ENCODE measurements at places on chromosomes 12 and 14. TPM values are rescaled to one million over a fixed set of nuclear protein-coding genes. Genes with fewer than 3 reads are reported as not detected.

DNA sequence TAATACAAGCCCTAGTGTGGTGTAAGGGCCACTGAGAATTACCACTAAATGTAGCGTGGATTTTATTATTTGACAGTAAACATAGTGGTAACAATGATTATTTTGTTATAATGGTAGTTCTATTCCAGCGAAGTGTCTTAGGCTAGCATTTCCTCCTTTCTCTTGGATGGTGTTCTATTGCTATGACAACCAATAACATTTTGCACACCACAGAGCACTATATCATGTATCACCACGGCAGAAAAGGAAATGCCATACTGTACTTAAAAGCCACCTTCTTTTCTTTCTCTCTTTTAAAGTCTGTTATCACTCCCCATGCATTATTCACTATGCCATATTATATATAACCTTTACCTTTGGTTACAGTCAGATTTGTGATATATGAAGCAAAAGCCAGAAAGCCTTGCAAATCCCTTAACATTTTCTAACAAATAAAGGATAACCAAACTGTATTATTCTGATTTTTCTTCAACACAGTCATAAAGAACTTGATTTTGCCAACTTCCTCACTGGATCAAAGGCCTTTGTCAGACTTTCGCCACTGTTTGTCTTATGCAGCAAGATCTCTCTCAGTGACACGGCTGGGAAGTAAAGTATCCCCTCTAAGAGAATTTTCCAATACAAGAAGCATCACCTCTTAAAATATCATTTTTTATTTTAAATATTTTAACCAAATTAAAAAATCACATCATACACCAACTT, 195.8 kb downstream of the FOXN3 start:
- DNase-seq: peak; percentile 69
- no peak overlapping the region for H3K27ac ChIP-seq
- no peaks in the 10 kb centered on the region for H3K36me3 ChIP-seq
- no peaks in the 10 kb centered on the region for H3K27me3 ChIP-seq
- no peak overlapping the region for H3K4me3 ChIP-seq

DNA sequence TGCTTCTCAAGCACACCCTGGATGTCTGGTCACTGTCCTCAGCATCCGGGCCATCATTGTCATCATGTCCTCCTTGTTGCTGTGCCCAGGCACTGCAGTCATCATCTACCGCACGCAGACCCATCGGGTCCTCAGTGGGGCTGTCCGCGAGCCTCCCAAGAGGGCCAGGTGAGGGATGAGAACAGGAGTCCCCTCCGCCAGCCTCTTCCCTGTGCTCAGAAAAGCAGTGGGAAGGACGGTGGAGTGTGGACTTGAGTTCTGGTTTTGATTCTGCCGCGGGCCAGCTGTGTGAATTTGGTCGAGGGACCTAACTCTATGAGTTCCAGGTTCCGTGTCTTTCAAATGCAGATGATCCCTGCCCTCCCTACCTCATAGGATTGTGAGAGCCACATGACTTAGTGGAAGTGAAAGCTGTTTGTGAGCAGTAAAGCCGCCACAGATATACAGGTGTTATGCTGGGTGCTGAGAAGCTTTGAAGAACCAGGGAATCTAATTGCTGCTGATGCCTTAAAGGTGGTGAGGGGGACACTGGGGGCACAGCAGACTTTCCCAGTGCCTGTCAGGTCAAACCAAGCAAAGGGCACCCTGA, 122.9 kb upstream of the RAP1B start:
- no peaks in the 10 kb centered on the region for H3K4me1 ChIP-seq
- no peak overlapping the region for H3K4me3 ChIP-seq
- no peak for DNase-seq
- no peak overlapping the region for H3K27ac ChIP-seq
- H3K36me3 ChIP-seq: no peaks in the 10 kb centered on the region

DNA sequence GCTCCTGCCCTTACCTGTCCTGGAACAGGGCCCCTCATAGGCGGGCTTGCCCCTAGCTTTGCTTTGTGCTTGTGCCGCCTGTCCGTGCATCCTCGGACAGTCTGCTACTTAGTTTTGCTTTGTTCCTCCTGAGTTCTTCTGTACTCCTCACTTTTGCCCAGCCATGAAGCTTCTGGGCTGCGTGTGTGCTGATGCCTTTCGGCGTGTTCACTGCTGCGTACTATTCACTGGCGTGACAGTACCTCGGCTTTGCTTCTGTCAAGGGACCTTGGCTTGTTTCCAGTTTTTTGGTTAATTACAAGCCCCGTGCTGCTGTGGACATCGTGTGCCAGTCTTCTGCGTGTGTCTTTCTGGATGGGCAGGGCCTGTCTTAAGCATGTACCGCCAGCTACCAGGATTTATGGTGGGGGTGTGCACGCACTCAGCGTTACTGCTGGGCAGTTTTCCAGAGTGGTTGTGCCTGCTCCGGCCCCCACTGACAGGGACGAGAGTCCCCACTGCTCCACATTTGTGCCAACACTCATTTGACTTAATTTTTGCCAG, 2.5 kb downstream of the PACS2 start:
- H3K4me1 ChIP-seq: peaks cover 20% of the 10 kb centered on the region
- no peak overlapping the region for H3K4me3 ChIP-seq
- no peaks in the 10 kb centered on the region for H3K27me3 ChIP-seq

GRCh38 chr12:76890151-76891143, 11.6 kb upstream of the CSRP2 start:
- H3K4me3 ChIP-seq: no peak overlapping the region
- no peaks in the 10 kb centered on the region for H3K4me1 ChIP-seq
- H3K27ac ChIP-seq: no peak overlapping the region
- no peak for DNase-seq
- no peaks in the 10 kb centered on the region for H3K36me3 ChIP-seq

- H3K4me3 ChIP-seq: no peak overlapping the region
Measured at GRCh38 chr12:122147514-122148290, 26.3 kb downstream of the IL31 start.

- DNase-seq: no peak
- H3K27me3 ChIP-seq: no peaks in the 10 kb centered on the region
- H3K4me1 ChIP-seq: no peaks in the 10 kb centered on the region
- H3K4me3 ChIP-seq: no peak overlapping the region
- H3K27ac ChIP-seq: no peak overlapping the region
Measured at GRCh38 chr14:71508901-71509300, 423.3 kb upstream of the RGS6 start.

DNA sequence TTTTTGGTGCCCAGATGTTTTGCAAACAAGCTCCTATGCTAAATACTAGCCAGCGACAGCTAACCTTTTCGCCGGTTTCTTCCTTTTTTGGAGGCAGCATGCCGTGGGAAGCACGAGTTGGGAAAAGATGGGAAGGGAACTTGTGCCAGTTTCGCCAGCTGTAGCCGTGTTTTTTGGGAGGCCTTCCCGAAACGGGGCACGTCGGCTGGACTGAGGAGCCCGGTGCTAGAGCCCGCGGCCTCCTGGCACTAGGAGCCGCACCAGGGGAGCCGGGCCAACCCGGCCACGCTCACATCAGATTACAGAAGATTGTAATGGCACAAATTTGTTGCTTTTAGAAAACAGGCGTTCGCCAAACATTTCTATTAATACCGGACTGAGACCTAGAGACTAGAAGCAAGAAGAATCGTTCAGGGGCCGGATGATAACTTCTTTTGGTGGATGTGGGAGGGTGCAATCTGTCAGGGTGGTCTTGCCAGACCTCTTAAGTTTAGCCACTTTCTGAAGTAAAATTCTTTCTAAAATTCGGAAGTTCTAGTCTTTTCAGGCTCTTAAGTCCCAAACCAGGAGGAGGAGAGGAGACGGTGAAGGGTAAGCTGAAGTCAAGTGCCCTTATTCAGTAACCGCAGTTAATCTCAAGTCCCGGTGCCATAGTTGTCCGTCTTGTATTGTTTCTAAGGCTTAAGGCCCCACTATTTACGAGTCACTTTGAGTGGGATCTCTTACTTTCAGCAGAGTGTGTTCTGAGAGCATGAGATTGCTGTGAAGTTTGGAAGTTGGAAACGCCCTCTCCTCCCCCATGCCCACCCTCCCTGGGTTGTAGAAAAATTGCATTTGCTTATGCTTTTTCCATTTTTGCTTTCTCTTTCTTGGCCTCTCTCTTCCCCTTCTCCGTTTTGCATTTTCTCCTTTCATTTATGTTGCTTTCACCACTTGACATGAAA, 1.3 kb downstream of the RASSF3 start:
- peak overlapping the region; percentile 67 for H3K4me3 ChIP-seq
- H3K27ac ChIP-seq: peak overlapping the region; percentile 3
- no peaks in the 10 kb centered on the region for H3K27me3 ChIP-seq
- H3K36me3 ChIP-seq: no peaks in the 10 kb centered on the region

DNA sequence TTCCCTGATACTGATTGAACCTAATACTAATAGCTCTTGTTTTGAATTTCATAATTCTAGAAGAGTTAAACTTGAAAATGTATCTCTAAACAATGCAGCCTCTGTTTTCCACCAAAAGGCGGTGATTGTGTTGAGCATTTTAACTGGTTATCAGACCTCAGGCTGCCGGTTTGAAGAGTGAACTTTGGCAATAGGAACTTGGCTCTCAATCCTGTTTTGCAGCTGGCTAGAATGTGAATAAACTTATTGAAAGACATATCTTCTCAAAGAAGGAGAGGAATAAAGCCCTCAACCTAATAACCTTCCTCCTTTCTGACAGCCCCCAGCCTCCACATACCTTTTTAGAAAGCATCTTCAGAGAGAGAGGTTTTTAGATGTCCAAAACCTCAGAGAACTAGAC, 105.4 kb downstream of the SRGAP1 start:
- DNase-seq: no peak
- H3K4me3 ChIP-seq: no peak overlapping the region
- no peaks in the 10 kb centered on the region for H3K27me3 ChIP-seq
- H3K27ac ChIP-seq: no peak overlapping the region
- no peaks in the 10 kb centered on the region for H3K4me1 ChIP-seq

DNA sequence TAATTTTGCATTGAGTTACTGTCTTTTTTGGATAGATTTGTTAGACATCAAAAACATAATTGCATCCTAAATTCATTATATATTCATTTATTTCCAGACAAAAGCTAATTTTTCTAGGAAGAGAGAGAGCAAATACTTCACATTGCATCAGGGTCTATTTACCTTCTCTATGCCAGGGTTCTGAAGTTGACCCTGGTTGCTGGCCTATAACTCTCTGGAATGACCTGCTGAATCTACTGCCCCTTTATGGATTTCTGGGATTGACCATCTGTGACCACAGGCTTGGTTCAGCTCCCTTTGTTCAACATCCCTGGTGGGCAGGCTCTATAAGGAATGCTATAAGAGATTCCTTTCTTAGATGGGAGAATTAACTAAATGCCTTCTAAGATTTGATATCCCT, 414.8 kb upstream of the STXBP6 start:
- H3K27ac ChIP-seq: no peak overlapping the region
- no peaks in the 10 kb centered on the region for H3K36me3 ChIP-seq
- H3K27me3 ChIP-seq: no peaks in the 10 kb centered on the region
- no peak overlapping the region for H3K4me3 ChIP-seq
- no peak for DNase-seq
- H3K4me1 ChIP-seq: no peaks in the 10 kb centered on the region

- no peaks in the 10 kb centered on the region for H3K36me3 ChIP-seq
- H3K27ac ChIP-seq: no peak overlapping the region
- H3K4me1 ChIP-seq: no peaks in the 10 kb centered on the region
- no peaks in the 10 kb centered on the region for H3K27me3 ChIP-seq
- no peak for DNase-seq
- H3K4me3 ChIP-seq: no peak overlapping the region
Measured at GRCh38 chr12:81627336-81628189, 131.6 kb downstream of the PPFIA2 start.

DNA sequence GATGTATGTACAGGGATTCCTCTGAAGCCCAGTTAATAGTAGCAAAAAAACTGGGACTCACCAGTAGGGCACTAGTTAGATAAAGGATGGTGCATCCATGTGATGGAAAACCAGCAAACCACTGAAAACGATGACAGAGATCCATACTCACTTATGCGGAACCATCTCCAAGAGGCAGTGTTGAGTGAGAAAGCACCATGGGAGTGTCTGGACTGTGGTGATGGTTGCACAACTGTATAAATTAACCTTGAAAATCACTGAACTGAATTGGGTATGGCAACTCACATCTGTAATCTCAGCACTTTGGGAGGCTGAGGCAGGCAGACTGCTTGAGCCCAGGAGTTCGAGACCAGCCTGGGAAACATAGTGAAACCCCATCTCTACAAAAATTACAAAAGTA, 53.6 kb upstream of the ZFP36L1 start:
- no peaks in the 10 kb centered on the region for H3K4me1 ChIP-seq
- H3K27ac ChIP-seq: no peak overlapping the region
- no peaks in the 10 kb centered on the region for H3K36me3 ChIP-seq

DNA sequence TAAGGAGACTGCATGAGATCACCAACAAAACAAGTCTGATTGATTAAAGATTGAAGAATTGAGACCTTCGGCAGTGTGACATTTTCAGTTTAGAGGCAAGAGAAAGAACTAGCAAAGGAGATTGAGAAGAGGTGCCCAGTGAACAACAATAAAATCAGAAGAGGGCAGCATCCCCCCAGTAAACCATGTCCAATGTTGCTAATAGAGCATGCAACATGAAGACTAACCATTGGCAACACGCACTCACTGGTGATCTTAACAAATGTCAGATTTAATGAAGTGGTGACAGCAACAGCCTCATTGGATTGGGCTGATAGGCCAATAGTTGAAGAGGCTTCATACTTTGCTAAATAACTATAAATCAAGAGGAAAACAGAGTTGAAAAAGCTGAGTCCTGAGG, 20.7 kb upstream of the TAS2R14 start:
- H3K27me3 ChIP-seq: no peaks in the 10 kb centered on the region
- H3K27ac ChIP-seq: no peak overlapping the region
- H3K36me3 ChIP-seq: no peaks in the 10 kb centered on the region
- no peak for DNase-seq
- no peaks in the 10 kb centered on the region for H3K4me1 ChIP-seq
- no peak overlapping the region for H3K4me3 ChIP-seq

- H3K27me3 ChIP-seq: no peaks in the 10 kb centered on the region
- H3K4me1 ChIP-seq: peaks cover 5% of the 10 kb centered on the region
- DNase-seq: no peak
- H3K27ac ChIP-seq: no peak overlapping the region
- no peak overlapping the region for H3K4me3 ChIP-seq
- no peaks in the 10 kb centered on the region for H3K36me3 ChIP-seq
Measured at GRCh38 chr12:62599854-62600437, 133.3 kb downstream of the MON2 start.

GRCh38 chr12:93698307-93699092, 21.3 kb downstream of the CRADD start:
- no peak overlapping the region for H3K4me3 ChIP-seq
- no peaks in the 10 kb centered on the region for H3K36me3 ChIP-seq
- no peaks in the 10 kb centered on the region for H3K4me1 ChIP-seq
- H3K27ac ChIP-seq: no peak overlapping the region
- no peak for DNase-seq

GRCh38 chr12:128969480-128970055, 116.3 kb downstream of the GLT1D1 start:
- no peak overlapping the region for H3K4me3 ChIP-seq
- no peak for DNase-seq
- H3K27ac ChIP-seq: no peak overlapping the region
- no peaks in the 10 kb centered on the region for H3K4me1 ChIP-seq
- H3K27me3 ChIP-seq: no peaks in the 10 kb centered on the region

- no peaks in the 10 kb centered on the region for H3K36me3 ChIP-seq
- H3K4me1 ChIP-seq: no peaks in the 10 kb centered on the region
- no peak for DNase-seq
- H3K4me3 ChIP-seq: no peak overlapping the region
- no peaks in the 10 kb centered on the region for H3K27me3 ChIP-seq
- H3K27ac ChIP-seq: no peak overlapping the region
Measured at GRCh38 chr14:92861856-92862745, 60.8 kb upstream of the CHGA start.

GRCh38 chr12:33752854-33753253, 269.4 kb upstream of the ALG10 start:
- H3K4me1 ChIP-seq: no peaks in the 10 kb centered on the region
- H3K27me3 ChIP-seq: no peaks in the 10 kb centered on the region
- no peak overlapping the region for H3K4me3 ChIP-seq

BEST3 gene
- 0.57 TPM for total RNA-seq

TSPAN19 gene
- total RNA-seq: 0.66 TPM

FAM181A gene
- not detected for total RNA-seq

CAPZA3 gene
- not detected for total RNA-seq

TAS2R50 gene
- 2.0 TPM for total RNA-seq

RASSF3 gene
- 35.6 TPM for total RNA-seq

ACRBP gene
- total RNA-seq: 3.4 TPM

Data from kidney (tissue), 22 donors.